Non-pigmented ciliary epithelial cell (primary cell): ENCODE measurements at places on chromosomes 5 and 9.

- no peak for DNase-seq
Observed at GRCh38 chr5:64331597-64332277, 166.1 kb downstream of the RNF180 start.

- DNase-seq: no peak
Observed at GRCh38 chr5:34494111-34494755, 161.9 kb upstream of the RAI14 start.

DNA sequence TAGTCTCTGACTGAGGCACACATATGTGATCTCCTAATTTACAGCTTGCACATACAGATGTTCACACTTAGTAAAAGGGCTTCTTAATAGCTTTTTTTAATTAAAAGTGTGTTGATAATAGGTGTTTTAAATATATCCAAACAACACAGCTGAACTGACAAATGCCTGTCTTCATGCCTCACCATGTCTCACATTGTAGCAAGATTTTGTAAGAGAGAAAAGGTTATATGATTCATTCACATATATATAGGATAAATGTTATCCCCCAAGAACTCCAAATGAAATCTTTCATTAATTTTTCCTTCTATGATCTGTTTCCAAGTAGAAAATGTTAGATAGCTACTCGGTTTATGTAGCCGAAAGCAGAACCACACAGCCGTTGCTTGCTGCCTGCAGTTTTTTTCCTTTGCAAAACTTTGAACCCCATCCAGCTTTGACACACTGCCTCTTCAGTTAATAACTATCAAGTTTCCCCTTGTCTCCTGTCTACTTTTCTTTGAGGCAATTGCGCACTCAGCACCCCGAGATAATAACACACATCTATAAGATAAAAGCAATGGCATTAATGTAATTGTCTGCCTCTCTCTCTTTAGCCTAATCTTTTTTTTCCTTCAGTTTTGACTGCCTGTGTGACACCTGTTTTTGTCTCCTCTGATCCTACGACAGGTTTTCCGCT is 299.2 kb downstream of the BNC2 start:
- DNase-seq: no peak

- no peak for DNase-seq
Observed at GRCh38 chr9:91572044-91572443, 148.4 kb upstream of the NFIL3 start.

- no peak for DNase-seq
Observed at GRCh38 chr5:38479315-38479904, 77.0 kb downstream of the LIFR start.

GRCh38 chr5:60822285-60822556 is 21.8 kb downstream of the ELOVL7 start:
- no peak for DNase-seq

DNA sequence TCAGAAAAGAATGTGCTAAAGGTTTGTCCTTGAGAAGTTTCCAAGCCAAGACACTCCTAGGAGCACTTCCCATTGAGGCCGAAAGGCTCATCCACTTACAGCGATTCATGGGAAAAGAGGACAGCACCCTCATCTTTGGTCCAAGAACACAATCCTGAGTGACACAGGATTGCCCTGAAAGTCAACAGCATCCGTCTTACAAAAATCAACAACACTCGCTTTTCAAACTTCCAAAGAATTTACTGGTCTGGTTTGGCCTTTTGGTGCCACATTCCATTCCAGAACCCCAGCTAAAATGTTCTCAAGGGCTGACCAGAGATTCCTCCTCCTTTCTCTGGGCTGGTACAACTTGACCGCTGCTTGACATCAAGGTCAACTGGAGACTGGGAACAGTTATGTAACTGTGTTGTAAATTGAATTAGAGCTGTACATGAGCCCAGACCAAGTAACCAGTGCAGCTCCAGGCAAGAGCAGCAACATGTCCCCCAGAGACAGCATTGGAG is 415.8 kb upstream of the PIK3R1 start:
- no peak for DNase-seq

GRCh38 chr5:74421377-74421776 is 219.2 kb downstream of the ENC1 start:
- DNase-seq: no peak

DNA sequence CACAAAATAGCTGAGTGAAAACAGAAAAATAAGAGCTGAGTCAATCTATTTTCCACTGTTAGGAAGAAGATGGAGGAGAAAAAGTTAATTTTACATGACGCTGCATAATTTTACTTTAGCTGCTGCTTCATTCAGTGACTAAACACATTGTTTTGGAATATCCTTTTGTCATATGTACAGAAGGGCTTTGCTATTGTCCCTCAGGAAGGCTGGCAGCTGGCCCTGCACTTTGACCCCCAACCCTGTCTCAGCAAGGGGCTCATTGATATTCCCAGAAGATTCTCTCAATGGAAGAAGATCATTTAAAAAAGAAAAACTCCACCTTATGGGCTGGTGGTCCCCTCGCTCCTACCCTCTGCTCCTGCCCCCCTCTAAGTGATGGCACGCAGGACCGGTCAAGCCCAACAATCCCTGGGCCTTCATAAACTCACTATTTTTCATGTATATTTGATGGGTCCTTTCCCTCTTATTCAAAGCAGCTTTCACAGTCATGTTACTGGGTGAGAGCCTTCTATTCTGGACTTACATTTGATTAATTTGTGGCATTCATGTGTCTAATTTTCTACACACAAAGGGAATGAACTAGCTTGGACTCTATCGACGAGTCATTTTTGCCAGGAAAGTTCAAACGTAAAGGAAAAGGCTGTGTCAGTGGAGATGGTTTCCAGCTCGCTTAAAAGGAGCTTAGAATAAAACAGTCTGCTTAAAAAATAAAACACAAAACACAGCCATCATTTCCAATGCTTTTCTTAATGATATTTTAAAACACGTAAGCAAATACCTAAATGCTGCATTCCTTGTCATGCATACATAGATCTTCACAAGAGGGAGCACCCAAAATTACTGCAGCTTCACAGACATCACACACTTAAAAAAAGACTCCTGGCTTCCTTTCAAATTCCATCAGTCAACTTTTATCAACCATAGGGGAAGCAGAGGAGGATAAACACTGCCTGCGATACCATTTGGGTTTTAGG is 104.7 kb downstream of the EFNA5 start:
- no peak for DNase-seq
